Stimulated activated CD4-positive, alpha-beta T cell treated with anti-CD3 and anti-CD28 coated beads, Interleukin-4, amount 100 ng/mL, for 4 hours (primary cell): ENCODE measurements at places on chromosomes 1 and 21.

DNA sequence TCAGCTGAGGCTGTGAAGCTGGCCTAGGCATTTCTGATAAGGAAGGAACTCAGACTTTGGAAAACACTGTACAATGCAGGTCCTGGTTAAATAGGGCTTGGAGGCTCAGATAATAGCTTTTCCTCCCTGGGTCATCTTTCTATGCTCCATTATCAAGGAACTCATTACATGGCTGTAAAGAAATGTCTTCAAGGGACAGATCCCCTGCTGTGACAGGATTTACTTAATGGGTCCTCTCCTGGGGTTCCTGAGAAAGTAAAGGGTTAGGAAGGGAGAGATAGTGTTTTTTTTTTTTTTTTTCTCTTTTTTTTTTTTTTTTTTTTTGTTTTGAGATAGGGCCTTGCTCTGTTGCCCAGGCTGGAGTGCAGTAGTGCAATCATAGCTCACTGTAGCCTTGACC is 14.1 kb upstream of the SVBP start:
- no peak for DNase-seq

- DNase-seq, result no peak
Observed at GRCh38 chr1:78061825-78062523, 16.2 kb downstream of the GIPC2 start.

DNA sequence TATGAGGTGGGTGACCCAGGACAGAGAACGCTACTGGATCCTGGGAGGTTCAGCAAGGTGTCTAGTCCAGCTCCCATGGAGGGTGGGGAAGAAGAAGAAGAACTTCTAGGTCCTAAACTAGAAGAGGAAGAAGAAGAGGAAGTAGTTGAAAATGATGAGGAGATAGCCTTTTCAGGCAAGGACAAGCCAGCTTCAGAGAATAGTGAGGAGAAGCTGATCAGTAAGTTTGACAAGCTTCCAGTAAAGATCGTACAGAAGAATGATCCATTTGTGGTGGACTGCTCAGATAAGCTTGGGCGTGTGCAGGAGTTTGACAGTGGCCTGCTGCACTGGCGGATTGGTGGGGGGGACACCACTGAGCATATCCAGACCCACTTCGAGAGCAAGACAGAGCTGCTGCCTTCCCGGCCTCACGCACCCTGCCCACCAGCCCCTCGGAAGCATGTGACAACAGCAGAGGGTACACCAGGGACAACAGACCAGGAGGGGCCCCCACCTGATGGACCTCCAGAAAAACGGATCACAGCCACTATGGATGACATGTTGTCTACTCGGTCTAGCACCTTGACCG is 8.6 kb upstream of the PIGV start:
- DNase-seq, result no peak

- peak; percentile 47 for DNase-seq
Observed at GRCh38 chr1:203629507-203630082, 3.0 kb downstream of the ATP2B4 start.

DNA sequence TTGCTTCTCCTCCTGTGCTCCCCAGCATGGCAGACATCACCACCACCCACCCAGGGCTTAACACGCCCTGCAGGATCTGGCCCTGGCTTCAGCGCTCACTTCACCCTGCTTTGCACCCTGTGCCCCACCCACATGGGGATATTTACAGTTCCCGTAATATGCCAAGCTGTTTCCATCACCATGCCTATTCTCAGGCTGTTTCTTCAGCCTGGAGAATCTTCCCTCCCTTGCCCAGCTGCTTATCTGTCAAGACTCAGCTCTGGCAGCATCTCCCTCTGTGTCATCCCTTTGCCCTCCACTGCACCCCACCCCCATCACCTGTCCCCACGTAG is 3.6 kb upstream of the AHCYL1 start:
- no peak for DNase-seq

DNA sequence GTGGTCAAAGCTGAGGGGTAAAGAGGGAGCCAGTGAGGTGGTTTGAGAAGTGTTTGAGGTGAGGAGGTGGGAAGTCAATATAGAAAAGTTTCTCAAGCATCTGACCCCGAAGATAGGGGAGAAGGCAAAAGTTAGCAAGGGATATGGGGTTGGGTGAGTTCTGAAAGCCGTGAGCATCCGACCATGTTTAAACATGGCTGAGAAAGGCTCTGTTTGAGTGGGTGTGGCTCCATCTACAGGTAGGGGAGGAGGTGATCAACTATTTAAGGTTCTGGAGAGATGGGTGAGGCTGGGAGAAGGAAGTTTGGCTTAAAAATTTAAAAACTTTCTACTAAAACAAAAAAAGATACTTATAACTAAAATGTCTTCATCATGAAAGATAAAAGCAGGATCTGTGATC is 273.8 kb downstream of the KCNJ6 start:
- DNase-seq, result peak; percentile 14

GRCh38 chr1:193211539-193211938 is 25.1 kb upstream of the B3GALT2 start:
- DNase-seq, result no peak

DNA sequence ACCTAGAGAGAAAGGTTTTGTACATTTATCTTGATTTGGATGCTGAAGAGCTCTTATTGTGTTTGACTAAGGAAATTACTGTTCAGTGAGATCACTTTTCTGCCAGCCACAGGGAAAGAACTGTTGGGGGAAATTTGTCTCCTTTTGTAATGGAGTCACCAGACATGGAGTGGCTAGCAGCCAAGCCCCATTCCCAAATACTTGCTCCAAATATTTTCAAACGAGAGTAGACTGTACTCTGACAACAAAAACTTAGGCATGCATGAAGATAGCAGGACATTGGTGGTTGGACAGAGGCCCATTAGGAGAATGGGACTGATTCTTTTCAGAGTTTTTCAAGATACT is 21.1 kb downstream of the IPO9 start:
- no peak for DNase-seq

DNA sequence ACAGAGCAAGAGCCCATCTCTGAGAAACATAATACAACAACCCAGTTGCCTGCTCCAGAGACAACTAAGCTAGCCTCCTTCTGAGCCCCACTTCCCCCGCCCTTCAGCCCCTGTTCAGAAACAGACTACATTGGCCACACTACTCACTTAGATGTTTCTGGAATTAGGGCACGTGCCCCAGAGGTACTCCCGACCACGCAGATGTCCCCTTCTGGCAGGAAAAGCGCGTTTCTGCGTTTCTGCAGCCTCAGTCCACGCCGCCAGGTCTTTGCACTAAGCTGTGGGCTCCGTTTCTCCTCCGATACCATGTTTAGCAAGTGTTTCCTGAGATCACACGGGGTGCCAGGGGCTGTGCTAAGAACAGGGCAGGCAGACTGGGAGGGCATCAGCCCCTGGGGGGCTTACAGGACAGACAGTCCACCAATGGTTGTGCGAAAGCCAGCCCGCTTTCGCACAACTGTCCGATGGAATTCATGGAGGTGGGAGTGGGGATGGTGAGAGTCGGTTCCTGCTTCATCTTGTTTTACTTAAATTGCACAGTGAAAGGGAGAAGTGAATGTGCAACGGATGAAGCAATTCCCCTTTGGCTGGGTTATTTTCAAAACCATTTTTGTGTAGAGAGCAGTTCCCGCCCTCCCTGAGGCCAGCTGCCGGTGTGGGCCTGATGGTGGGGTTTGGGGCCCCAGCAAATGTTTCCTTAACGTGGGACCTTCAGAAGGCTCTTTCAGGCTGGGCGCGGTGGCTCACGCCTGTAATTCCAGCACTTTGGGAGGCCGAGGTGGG is 2.7 kb downstream of the PIK3CD start:
- peak; percentile 17 for DNase-seq
